ENCODE measurements at places on chromosomes 2 and 18.
A peak's percentile ranks its signal among the peaks of the same experiment; 100 is the strongest.

- DNase-seq = no peak
Observed at GRCh38 chr2:100615471-100615870, 52.7 kb downstream of the PDCL3 start.

DNA sequence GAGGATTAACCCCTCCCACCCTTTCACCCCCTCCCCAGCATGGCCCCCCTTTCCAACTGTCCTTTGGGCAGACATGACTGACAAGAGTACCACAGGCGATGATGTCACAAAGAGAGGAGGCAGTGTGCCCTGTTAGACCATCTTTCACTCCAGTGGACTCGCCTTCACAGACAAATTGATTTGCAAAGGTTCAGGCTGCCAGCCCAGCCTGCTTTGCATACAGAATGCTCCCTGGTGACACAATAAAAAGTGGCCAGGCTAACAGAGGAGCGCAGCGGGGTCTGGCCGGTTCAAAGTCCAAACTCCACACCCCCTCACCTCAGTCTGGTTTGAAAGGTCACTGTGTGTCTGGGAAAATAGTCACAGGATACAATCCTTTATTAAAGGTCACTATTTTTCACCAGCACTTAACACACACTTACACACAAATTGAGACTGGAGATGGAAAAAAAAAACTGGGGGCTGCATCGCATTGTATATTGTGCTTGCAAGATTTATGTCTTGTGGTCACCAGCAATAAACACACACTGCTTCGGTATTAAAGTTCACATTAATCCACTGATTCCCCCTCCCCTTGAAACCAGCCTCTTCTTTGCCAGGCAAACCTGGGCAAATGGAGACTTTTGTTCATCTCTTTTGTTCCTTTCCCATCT lies 236.9 kb downstream of the BCL11A start:
- no peak for DNase-seq

DNA sequence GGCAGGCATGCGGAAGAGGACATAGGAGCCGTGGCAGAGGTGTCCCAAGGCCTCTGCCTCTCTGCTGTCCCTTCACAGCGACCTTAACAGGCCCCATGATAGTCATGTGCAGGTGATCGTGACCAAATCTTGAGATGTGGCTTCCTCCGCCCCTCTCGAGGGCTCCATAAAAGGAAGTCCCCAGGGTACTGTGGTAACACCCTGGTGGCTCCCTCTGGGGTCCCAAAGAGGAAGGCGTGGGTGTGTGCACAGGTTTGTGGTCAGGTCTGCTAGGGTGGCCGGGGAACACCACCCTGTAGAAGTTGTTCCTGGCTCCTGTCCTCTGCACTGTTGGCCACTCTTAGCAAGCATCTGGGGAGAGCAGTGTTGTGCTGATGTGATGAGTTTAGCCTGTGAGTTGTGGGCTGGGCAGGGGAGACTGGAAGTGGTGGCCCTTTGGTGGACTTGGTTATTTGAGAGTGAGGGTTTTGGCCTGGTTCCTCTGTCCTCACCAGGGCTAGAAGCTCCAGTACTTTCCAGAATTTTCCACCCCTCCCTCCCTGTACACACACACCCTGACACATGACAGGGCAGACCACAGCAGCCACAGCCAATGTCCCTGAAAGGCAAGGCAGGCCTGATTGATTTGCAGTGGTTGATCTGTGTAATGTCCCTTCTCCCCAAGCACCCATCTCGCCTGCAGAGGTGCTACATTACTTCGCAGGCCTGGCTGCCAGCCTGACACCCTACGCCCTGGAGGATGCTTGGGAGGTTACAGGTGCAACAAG lies 68.9 kb upstream of the BOD1L2 start:
- no peak for DNase-seq

DNA sequence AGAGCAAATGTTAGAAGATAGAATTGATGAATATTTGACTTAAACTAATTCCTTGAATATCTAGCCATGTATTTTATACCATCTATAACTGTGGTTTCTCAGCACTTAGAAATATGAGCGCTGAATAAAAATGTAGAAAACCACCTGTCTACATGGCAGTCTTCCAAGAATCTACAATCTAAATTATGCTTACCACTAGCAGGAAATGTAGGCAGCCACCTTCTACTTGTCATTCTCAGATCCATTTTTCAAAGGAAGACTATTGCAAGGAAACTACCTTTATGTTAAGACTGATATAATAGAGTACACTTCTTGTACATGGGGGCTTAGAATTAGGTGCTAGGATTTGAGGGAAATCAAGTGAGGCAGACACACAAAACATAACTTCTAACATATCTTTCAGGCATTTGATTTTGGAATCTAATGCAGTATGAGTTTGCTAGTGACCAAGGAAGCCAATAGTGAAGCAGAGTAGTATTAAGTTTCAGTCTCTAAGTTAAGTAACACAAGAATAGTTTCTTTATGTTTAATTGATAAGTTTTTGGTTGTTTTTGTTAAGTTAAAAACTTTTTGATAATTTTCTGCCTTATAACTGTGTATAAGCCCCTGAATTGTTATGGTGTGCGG lies 175.9 kb upstream of the ITGA4 start:
- no peak for DNase-seq

- no peak for DNase-seq
Observed at GRCh38 chr2:217903859-217904613, 98.8 kb downstream of the TNS1 start.

- no peak for DNase-seq
Observed at GRCh38 chr2:153912798-153913396, 41.2 kb downstream of the GALNT13 start.

DNA sequence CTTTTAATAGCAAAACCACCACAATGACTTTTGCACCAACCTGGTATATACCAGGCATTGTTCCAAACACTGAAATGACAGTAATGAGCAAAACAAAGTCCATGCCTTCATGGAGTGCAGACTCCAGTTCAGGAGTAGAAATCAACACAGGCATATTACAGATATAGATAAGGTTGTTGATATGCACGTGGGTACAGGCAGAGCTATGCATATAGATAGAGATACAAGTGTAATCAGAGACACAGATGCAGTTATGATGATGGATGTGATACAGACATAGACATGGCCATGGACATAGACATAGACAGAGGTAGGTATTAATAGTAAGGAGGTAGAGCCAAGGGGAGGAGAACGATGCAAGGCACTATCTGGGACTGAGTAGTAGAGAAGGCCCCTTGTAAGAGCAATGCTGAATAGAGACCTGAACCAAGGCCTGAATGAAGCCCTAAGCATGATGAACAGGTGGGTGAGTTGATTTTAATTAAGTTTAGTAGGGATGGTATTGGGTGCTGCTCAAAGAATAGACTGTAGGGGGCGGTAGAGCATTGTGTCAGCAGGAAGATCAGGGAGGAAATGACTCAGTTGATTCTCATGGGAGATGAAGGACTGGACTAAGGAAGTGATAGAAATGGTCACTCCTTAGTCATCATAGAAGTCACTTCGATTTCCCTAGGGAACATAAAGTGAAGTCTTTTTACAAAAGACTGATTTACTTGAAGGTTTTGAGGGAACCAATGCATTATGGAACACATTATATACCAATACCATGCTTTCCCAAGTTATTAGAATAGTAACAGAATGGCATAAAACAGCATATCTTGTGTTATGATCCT lies 39.4 kb downstream of the CMPK2 start:
- peak; percentile 23 for DNase-seq

GRCh38 chr2:219737270-219737691 lies 109.9 kb downstream of the SLC4A3 start:
- DNase-seq = no peak

All from stimulated activated CD8-positive, alpha-beta memory T cell treated with anti-CD3 and anti-CD28 coated beads, Interleukin-12 subunit alpha, Interleukin-12 subunit beta, amount 100 ng/mL, for 1 hour (primary cell).